Esophagus squamous epithelium (tissue), 5 donors: ENCODE measurements at places on chromosomes 13 and 19.

- no peak for DNase-seq
Observed at GRCh38 chr19:18725841-18726770, 42.6 kb downstream of the CRTC1 start.

- no peak for DNase-seq
Observed at GRCh38 chr13:66565279-66565678, 664.9 kb downstream of the PCDH9 start.

- no peak for DNase-seq
Observed at GRCh38 chr13:107554460-107554859, 660.9 kb downstream of the LIG4 start.

- DNase-seq: no peak
Observed at GRCh38 chr19:16139752-16140151, 3.7 kb upstream of the HSH2D start.

DNA sequence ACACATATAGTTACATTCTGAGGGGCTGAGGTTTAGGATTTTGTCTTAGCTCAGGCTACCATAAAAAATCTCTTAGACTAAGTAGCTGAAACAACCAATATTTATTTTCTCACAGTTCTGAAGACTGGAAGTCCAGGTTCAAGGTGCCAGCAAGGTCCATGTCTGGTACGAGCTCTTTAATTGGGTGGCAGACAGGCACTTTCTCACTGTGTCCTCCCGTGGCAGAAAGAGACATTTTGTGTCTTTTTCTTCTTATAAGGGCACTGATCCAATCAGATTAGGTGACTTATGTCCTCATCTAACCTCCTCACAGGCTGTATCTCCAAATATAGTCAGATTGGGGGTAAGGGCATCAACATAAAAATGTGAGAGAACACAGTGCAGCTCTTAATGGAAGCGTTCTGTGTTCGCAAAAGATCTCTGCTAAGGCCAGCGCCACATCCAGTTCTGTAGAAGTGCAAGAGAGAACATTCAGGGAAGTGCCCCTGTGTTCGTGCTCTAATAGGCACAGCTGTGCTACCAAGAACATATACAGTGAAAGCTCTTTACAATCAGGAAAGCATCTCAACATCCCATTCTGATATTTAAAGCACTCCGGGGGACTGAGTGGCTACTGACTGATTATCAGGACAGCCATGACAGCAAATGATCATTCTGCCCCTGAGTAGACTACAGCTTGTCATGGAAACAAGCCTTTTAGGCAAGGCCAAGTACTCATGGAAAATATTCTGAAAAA is 819.2 kb downstream of the LIG4 start:
- no peak for DNase-seq

DNA sequence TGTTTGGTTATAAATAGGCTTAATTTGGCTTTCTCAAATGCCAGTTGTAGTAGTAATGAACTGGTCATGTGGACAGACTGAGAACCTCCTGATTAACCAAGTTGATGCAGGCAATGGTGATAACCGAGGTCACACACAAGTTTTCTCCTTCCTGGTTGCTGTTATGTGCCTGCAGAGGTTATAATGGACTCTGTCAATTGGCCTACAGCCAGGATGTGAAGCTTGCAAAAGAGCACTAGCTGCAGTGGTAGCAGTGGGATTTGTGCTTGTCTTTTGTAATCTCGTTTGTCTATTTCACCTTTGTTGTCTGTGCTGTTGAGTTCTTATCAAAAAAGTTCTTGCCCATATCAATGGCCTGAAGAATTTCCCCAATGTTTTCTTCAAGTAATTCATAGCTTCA is 20.6 kb downstream of the OR10H3 start:
- DNase-seq: no peak

- no peak for DNase-seq
Observed at GRCh38 chr13:77310161-77310560, 16.7 kb downstream of the MYCBP2 start.

GRCh38 chr13:45162194-45162593 is 38.7 kb downstream of the KCTD4 start:
- DNase-seq: no peak
